ENCODE measurements at places on chromosomes 13 and 19.

DNA sequence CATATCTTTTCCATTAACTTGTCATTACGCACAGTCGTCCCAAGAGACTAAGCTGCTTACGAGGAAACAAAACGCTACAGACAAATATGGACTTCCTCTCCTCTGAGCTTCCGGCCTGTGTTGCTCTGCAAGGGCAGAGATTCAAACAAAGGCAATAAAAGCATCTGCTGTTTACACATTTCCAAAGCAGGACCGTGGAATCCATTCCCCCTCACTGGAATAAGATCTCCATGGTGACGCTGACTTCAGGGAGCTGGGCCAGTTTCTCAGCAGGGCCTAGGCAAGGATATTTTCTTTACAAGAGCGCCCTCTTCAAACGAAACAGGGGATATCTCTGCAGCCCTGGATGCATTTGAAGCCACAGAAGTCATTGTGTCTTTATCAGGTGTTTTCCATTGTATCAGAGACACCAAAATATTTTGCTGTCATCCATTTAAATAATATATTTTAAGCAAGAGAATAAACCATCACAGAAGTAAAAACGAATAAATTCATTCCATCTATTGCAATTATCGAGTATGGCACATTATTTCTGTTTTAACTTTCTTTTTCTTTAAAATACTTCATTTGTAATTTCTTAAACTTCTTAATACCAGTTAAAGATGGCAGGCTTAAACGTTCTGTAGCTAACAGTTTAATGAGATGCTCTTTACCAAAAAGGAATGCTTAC, 177.5 kb downstream of the DCLK1 start:
- no peak for DNase-seq

DNA sequence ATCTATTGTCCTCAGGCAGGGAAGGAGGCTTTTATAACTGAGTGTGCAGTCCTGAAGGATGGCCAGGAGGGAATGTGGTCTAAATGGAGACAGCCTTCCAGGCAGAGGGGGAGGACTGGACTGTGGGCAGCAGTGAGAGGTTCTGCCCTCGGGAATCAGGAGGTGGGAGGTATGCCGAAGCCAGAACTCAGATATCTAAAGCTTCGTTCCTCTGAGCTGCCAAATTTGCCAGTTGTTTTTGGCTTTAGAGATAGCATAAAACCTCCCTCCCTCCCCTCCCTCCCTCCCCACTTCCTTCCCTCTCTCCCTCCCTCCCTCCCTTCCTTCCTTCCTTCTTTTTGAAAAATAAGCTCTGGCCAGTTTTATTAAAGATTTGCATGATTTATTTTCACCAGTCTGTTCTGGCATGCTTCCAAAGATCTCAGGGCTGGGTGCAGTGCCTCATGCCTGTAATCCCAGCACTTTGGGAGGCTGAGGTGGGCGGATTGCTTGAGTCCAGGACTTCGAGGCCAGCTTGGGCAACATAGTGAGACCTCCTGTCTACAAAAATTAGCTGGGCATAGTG, 2.4 kb downstream of the MEDAG start:
- no peak for DNase-seq

DNA sequence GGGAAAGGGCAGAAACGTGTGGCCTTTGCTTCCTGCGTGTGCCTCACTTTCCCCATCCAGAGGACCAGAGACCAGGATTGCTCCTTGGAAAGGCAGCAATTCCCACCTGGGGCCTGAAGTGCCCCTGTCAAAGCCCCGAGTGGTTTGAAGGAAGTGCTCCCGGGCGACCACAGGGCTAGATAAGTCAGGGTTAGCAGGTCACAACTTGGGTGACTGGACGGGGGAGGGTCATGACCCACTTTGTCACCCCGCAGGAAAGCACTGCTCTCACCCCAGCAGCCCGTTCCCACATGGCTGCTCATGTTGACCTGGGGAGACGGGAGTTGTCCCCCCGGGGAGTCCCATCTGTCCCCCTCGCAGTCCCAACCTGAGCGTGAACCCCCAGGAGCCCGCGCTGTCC, 459 bp downstream of the PRAM1 start:
- no peak for DNase-seq

GRCh38 chr19:27822336-27822735, 1390.6 kb downstream of the UQCRFS1 start:
- no peak for DNase-seq

DNA sequence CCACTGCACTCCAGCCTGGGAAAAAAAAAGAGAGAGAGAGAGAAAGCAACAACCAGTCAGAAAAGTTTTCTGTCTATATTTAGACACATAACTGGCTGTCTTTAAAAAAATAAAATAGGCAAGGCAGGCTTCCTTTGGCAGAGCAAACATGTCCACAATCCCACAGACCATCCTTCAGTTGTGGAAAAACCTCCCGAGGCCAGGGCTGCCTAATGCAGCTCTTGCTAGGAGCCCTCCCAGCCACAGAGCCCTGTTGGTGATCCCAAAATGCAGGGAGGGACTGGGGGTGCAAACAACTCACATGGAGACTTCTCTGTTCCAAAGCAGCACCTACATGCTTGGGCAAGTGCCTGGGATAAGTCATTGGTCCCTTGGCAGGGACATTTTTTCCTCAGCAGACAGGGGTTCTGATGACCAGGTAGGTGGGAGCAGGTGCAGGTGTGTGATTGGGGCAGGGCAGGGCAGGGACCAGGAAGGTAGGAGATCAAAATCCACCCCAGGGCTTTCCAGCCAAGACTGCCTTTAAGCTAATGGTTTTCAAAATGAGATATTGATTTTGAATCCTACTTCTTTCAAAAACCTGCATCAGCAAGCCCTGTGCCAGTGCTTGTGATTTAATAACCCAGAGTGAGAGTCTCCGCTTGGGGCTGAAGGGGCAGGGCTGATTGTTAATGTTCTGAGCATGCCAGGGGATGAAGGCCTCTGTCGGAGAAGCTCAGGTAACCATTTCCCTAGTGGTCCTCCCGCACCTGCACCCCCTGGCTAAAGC, 178.5 kb downstream of the USP12 start:
- peak; percentile 52 for DNase-seq

DNA sequence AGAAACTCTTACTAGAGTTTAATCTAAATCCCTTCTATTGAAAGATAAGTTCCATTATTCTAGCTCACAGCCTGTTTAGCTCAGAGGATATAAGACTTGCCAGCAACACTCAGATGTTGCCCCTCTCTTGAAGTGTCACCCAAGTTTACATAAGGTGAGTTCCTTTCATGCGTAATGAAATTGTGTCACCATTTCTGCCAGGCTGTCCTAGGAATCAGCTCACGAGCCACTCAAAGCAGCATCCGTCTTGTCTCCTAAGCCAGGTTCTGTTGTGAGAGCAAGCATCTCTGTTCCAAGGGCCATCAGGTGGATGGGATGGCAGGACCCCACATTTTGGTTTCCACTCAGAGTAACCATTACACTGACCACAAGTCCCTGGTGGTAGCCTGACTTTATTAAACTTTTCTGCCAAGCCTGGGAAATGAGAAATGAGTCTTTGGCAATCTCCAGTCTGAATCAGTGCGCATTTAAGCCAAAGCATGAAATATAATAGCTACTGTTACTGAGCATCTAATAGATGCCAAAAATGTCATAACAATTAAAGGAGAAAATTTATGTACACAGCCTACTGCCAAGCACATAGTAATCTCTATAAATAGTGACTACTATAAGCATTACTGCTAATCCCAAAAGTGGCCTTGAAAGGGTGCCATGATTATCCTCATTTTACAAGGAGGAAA, 179.6 kb upstream of the MIR17HG start:
- DNase-seq: no peak

- no peak for DNase-seq
Measured at GRCh38 chr13:108851660-108852059, 222.2 kb downstream of the MYO16 start.

DNA sequence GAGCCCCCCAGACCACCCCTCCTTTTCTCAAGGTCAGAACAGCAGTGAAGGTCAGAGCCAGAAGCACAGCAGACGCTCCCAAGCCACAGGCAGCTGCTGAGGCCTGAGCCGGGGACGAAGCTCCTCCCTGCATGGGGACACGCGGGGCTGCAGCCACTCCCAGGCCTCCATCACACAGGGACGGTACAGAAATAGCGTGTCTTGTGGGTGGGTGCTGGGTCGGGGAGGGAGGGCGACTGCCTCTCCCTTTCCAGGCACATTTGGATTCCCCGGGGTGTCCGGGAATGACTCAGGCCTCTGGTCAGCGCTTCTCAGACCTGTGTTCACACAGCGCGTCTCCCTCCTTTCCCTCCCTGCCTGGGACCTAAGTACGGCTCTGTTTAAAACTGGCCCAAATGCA, 33.2 kb downstream of the RASA3 start:
- DNase-seq: no peak

GRCh38 chr13:94972262-94972661, 259.9 kb upstream of the SOX21 start:
- no peak for DNase-seq

DNA sequence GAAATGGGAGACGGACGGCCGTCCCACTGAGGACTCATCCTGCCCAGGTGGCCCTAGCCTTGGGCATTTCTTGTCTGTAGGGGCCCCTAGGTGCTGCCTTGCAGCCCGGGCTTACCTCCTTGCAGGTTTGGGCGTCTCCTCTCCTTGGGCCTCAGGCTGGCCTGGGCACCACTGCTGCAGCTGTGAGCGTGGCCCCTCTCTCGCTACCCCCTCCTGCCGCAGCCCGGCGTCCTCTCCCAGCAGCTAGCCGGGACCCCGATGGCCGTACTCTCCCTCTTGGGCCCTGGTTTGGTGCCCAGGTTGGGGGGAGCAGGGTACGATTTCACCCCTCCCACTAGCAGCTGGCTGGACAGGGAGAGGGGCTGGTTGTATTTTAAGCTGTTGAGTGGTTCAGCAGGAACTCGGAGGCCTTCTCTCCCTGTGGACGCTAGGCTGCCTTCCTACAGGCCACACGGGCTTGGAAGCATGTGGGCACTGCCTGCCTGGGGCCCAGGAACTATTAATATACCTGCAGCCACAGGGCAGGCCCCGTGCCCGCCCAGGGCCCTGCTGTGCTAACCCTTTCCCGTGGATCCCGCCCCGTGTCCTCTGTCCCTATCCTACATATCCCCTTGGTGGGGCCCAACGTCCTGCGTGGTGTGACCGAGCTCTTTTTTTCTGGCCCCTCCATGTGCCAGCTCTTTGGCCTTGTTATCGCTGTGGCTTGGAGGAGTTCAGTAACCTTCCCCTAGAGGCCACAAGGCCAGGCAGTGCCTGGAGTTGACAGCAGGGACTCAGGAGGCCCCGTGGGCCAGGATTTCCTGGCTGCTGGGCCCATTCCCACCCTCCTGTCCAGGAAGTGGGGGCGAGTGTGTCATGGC, 11.7 kb downstream of the NDUFB7 start:
- no peak for DNase-seq

- DNase-seq: no peak
Measured at GRCh38 chr19:3046698-3047495, 15.4 kb downstream of the TLE5 start.

DNA sequence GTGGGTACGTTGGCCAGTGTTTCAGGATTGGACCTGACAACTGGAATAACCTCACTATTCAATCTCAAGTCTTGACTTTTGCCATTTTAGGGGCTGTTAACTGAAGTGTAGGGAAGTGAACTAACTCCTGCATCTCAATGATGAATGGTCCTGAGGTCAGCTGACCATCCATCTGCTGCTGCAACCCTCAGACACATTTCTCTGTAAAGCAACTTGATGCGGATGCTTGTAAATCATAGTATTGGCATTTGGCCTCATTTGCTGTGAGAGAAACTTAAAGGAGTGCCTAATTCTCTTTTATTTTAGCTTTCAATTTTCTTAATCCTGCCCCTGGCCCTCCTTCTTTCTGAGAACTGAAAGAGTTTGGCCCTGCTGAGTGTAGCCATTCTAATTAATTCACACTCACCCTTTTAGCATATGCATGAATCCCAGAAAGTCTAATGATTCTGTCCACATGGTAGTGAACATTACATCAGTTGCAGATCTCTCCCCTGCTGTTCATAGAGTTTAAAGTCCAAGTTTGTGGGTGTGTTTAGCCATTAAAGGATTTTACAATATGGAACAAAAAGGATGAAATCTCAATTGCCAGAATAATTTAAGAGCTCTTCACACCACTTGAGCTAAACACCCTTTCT, 1531.4 kb upstream of the SLC10A2 start:
- DNase-seq: no peak

DNA sequence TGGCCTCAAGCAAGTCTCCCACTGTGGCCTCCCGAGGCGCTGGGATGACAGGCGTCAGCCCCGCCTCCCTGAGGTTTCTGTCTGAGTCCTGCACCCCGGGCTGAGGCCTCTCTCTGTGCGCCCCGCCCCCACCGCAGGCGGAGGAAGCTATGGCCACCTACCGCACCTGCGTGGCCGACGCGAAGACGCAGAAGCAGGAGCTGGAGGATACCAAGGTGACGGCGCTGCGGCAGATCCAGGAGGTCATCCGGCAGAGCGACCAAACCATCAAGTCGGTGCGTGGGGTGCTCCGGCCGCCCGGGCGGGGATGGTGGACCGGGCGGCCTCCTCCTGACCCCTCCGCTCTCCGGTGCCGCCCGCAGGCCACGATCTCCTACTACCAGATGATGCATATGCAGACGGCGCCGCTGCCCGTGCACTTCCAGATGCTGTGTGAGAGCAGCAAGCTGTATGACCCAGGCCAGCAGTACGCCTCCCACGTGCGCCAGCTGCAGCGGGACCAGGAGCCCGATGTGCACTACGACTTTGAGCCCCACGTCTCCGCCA, 12.7 kb downstream of the ARHGAP45 start:
- DNase-seq: no peak

DNA sequence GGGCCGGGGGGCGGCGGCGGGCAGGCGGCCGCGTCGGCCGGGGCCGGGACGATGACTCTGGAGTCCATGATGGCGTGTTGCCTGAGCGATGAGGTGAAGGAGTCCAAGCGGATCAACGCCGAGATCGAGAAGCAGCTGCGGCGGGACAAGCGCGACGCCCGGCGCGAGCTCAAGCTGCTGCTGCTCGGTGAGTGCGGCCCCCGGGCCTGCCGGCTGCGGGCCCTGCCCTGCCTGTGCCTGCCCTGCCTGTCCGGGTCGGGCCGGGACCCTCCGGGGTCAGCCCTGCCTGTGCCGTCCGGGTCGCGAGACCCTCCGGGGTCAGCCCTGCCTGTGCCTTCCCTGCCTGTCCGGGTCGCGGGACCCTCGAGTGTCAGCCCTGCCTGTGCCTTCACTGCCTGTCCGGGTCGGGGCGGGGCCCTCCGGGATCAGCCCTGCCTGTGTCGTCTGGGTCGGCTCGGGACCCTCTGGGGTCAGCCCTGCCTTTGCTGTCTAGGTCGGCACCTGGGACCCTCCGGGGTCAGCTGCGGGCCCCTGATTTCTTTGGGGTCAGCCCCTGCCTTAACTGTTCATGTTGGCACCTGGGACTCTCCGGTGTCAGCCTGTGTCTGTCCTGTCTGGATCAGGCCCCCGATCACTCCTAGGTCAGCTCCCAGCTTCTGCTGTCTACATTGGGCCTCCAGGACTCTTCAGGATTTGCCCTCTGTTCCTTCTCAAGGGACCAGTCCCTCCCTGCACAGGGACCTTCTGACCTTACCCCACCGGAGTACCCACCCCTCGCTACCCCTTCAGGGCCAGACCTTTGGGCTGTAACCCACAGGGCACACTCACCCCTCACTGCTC, 659 bp downstream of the GNA11 start:
- DNase-seq: no peak

GRCh38 chr19:57280962-57281400, 696 bp downstream of the ZNF460 start:
- no peak for DNase-seq

- no peak for DNase-seq
Measured at GRCh38 chr13:99657848-99658260, 156.6 kb downstream of the TM9SF2 start.

- DNase-seq: no peak
Measured at GRCh38 chr19:9128171-9128570, 1.4 kb upstream of the OR7G3 start.

All from left lobe of liver (tissue), 2 donors.